DMS79 (cell line): ENCODE measurements at places on chromosomes 7 and 10.

- no peak for DNase-seq
Measured at GRCh38 chr7:112092709-112093395, 113.3 kb downstream of the DOCK4 start.

DNA sequence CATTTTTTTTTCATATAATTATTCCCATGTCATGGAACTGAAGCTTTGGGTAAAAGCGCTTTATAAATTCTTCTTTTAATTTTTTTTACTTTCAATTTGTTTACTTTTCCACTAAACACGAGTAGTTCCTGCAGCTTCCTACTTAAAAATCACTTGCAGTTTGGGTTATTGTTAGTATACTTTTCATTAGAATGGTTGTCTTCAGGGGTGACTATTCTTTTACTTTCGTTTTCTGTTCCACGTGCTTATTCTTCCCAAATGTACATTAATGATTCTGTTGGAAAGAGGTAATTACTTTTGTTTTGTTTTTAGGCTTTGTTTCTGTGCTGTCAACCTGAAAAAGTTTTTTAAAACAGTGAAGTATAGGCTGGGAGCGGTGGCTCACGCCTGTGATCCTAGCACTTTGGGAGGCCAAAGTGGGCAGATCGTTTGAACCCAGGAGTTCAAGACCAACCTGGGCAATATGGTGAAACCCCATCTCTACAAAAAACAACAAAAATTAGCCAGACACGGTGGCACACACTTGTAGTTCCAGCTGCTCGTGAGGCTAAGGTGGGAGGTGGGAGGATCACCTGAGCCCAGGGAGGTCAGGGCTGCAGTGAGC lies 5.2 kb upstream of the CFAP69 start:
- DNase-seq = no peak

- DNase-seq = no peak
Measured at GRCh38 chr7:92432299-92432946, 14.9 kb upstream of the GATAD1 start.

DNA sequence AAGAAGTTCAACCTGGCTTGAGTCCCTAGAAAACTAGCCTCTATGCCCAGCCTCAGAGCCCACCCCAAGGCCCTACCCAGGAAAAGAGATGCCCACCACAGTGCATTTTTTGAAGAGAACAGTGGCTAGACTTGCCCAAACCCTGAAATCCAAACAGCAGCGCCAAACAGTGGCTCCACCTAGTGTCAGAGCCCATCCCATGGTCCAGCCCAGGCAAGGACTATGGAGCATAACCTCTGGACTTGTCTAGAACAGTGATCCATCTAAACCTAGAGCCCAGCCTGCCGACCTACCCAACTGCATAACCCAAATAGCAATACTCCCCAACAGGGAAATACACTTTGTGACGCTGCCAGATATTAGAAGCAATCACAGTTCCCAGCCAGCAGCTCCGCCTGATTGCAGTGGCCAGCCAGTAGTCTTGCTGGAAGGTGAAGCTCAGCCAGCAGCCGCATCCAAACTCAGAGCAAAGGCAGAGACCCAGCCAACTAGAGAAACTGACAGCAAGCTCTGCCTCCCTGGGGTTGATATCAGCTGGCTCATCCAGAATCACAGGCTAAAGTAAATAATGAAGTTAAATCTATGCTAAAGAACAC lies 44.5 kb downstream of the HBP1 start:
- DNase-seq = no peak

- no peak for DNase-seq
Measured at GRCh38 chr7:40882071-40882658, 747.4 kb downstream of the SUGCT start.

GRCh38 chr7:128113839-128114238 lies 82.6 kb upstream of the LRRC4 start:
- DNase-seq = no peak

- no peak for DNase-seq
Measured at GRCh38 chr7:50696810-50697582, 85.7 kb downstream of the GRB10 start.

DNA sequence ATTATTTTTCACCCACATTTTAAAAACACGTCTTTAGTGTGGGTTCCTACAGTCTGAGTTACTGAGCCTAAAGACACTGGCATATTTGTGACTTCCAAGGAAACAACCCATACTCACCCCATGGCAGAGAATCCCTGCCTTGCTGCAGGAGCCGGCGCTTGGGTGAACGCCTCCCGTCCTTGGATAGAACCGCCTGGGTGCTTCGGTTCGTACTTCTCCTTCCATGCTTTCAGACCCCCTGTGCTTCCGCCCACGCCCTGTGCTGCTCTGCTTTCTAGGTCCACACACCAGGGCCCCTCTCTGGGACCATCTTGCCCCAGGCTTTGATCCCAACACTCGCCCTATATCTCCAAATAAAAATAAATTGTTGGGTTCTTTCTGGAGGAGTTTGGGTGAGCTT lies 125.8 kb downstream of the PTPRN2 start:
- DNase-seq = no peak

DNA sequence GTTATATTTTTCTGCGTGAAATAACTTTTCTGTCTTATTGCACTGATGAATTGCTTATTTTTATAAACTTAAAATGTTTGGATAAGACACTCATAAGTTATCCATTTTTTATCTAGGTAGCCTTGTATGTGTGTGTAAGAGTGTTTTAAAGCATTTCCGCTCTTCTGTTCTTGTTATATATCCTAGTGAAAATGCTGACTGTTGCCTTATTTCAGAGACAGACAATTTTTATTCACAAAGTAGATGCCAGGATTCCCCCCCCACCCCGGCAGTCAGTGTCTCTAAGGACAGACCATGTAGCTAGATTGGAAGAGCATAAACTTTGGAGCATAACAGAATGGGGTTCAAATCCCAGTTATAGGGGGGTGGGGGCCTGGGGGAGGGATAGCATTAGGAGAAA lies 1.6 kb downstream of the SMC3 start:
- DNase-seq = no peak

DNA sequence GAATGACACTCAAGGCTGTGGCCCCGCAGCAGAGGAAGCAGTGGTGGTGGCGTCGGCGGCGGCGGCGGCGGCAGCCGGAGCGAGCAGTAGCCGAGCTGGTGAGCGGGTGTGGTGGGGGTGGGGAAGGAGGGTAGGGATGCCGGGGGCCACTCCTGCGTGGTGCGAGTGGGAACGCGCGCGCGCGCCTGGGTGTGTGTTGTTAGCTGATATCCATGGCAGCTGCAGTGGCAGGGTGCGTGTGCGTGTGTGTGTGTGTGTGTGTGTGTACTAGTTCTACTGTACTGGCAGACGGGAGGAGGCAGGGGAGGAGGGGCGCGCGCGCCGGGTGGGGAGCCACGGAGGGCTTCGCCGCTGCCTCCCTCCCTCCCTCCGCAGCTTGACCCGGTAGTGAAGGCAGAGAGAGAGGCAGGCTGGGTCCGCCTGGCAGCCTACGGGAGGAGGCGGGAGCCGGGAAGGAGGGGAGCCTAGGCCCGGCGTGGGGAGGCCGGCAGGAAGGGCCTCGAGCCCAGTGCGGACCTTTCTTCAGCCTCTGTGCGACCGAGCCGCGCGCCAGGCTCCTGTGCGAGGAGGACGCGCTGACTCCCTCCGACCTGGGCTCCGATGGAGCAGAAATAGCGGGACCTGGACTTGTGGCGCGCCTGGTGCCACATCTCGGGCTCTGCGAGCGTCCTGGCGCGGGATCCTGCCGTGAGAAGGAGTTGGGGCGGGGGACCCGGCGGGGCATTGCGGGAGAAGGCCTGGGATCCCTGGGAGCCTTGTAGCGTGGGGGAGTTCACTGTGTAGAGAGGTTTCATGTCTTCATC lies at the start of gene MAGI2:
TSS of gene MAGI2 (minus strand) at position 110 of the 803 bp plus-strand sequence. CDS start 347 bp downstream, outside the sequence.
- DNase-seq = no peak

GRCh38 chr7:157020514-157021070 lies 10.1 kb upstream of the MNX1 start:
- no peak for DNase-seq

GRCh38 chr7:143901332-143901667 lies 676 bp downstream of the TCAF1 start:
- DNase-seq = no peak

- DNase-seq = no peak
Measured at GRCh38 chr10:60450291-60450690, 60.6 kb upstream of the ANK3 start.

DNA sequence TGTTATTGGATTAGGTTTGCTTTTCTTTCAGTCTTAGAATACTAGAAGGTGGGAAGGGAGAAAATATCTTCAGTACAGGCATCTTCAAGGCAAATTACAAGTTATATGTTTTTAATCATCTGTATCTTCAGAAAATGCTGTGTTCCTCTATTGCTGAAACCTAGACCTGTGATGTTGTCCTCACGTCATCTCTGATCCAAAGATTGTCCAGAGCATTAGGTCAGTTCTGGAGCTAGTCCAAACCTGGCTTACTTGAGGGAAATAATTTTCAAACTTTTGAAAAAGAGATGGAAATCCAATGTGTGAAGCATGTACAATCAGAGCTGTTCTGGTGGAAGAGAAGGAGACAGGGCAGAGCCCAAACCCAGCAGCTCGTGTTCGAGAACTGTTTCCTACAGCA lies 217.3 kb downstream of the ZEB1 start:
- no peak for DNase-seq

- DNase-seq = no peak
Measured at GRCh38 chr10:70509757-70510147, 31.2 kb downstream of the PALD1 start.

DNA sequence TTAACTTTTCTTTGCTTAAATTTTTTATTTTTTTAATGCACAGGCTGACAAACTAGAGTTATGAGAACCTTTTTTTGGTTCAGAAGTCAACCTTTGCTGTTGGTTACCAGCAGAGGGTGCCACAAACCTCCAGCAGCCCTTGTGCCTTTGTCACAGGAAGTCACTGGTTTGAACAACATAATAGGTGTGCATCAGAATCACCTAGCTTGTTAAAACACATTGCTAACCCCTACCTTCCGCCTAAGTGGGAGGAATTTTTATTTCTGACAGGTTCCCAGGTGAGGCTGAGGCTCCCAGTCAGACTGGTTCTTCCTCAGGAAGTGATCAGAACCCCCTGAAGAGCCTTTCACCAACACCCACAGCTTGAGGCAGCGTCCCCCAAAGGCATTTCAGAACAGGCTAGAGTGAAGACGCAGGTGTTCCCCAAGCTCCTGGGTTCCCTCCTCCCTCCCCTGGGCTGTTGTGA lies 22.6 kb upstream of the VDAC2 start:
- no peak for DNase-seq

- no peak for DNase-seq
Measured at GRCh38 chr10:51521605-51522004, 177.8 kb downstream of the CSTF2T start.

GRCh38 chr10:62899311-62899710 lies 83.1 kb upstream of the EGR2 start:
- no peak for DNase-seq

DNA sequence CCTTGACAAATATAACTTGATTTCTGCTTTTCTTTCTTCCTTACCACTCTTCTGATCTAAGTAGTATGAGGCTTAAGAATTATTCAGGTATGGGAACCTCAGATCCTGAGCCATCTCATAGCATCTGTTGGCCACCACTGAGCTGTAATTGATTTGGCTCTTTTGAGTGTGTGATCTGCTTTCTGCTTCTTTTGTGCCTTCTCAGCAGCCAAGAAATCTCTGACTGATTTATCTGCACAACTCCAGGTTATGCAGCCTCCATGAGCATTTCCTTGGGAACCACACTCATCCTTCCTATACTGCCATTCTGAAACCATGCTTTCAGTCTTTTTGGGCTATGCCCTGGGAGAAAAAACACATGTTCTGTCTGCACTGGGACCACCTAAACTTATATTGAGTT lies 178.0 kb upstream of the FAM3C start:
- DNase-seq = no peak

GRCh38 chr7:18405726-18406125 lies 89.8 kb upstream of the HDAC9 start:
- DNase-seq = no peak

- no peak for DNase-seq
Measured at GRCh38 chr10:86258941-86259340, 107.7 kb downstream of the GRID1 start.

DNA sequence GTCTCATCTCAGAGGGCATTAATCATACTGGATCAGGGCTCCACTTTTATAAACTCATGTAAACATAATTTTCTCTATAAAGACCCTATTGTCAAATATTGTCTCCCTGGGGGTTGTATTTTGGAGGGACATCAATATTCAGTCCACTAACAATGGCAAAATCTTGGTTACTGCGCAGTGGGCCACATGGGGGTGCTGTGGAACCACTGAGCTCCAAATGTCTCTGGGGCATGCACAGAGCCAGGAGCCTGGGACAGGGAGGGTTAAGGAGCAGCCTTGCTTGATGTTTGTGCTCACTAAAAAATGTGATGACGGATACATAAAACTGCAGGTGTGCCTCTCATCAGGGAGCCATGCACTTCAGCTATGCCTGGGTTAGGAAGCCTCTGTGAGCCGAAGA lies 62.1 kb upstream of the PRSS58 start:
- DNase-seq = no peak

GRCh38 chr7:122383934-122384333 lies 79.4 kb upstream of the FEZF1 start:
- DNase-seq = no peak

DNA sequence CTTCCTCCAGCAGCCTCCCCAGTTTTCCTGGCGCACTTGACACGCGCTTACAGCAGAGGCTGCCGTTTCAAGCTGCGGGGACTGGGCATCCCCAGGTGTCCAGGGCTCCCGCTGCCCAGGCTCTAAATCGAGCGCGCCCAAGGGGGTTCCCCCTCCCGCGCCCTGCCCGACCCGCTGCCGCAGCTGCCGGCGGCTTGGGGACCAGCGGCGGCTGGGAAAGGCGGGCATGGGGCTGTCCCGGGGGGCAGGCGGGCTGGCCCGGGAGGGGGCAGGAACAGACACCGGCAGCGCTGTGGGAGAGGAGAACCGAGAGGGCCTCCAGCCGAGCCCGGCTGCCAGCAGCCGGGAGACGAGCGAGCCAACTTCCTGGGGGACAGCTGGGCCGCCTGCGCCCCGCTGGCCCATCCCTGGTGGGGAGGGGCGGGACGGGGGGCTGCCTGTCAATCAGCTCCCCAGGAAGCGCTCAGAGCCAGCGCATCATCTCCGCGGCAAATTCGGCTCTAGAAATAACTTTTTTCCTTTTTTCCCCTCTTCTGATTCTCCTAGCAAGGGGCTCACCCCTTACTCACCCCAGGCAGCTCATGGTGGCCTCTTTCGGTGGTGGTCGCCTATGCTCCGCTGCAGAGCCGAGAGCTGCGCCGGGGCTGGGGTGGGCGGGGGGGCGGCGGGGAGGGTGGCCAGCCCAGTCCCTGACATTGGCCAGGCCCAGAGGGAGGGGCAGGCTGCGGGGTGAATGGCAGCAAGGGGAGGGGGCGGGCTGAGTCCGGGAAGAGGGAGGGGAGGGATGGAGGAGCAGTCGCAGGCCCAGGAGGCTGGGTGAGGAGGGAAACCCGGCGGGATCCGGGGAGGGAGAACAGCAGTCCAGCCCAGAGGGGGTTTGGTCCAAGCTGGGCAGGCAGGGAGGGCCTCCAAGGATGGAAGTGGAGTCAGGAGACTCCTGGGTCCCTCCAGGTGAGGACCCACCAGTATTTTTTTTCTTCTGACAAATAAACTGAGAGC lies 14.7 kb downstream of the GRID2IP start:
- no peak for DNase-seq
